Fibroblast of skin of back (primary cell): ENCODE measurements at places on chromosomes 5 and 9.

DNA sequence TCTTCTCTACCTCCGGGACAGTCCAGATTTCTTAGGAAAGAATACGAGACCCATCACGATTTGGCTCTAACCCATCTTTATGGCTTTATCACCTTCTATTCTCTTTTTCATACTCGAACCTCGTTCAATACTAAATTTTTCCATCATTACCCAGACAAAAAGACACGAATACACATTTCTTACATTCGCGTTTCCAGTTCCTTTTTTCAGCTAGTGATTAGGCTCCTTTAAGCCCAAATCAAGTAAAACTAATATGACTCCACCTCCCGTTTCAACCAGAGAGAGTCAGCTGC is 506 bp downstream of the ZBTB6 start:
- no peak for DNase-seq

- DNase-seq, result no peak
Observed at GRCh38 chr9:106500171-106500570, 362.8 kb upstream of the ZNF462 start.

GRCh38 chr5:156402387-156402921 is 75.5 kb downstream of the SGCD start:
- no peak for DNase-seq

- no peak for DNase-seq
Observed at GRCh38 chr5:90876366-90876765, 317.8 kb downstream of the ADGRV1 start.

DNA sequence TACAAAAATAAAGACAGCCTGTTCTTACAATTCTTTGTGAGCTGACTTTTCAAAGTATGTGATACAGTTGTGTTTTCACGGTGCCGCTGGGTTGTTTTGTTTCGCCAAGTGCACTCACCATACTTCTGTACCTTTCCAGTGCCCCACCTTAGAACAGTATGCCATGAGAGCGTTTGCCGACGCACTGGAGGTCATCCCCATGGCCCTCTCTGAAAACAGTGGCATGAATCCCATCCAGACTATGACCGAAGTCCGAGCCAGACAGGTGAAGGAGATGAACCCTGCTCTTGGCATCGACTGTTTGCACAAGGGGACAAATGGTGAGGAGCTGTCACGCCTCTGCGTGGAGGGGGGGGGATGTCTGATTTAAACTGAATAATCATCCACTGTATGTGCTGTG is 12.9 kb downstream of the CCT5 start:
- DNase-seq, result no peak

GRCh38 chr5:36887532-36887931 is 11.0 kb downstream of the NIPBL start:
- no peak for DNase-seq

- DNase-seq, result no peak
Observed at GRCh38 chr9:135908093-135908753, 877 bp upstream of the CAMSAP1 start.

DNA sequence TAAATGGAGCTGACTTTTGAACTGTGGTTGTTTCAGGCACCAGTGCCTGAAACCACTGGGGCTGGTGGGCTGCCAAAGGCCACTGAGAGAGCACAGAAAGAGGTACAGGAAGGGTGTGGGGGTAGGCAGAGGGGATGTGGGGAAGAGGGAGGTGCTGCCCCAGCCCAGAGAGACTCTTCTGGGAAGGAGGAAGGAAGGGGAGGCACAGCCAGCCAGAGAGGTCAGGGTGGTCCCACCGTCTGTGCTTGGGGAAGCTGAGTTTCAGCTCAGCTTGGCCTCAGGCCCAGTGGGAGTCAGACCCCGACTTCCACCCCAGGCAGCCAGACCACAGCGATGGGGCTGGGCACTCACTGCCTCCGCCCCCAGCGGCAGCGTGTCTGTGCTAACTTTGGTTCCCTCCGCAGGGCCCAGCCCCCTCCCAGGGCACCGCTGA is 8.6 kb upstream of the PHYKPL start:
- DNase-seq, result no peak

GRCh38 chr9:84436386-84437109 is 96.0 kb upstream of the SLC28A3 start:
- DNase-seq, result no peak

DNA sequence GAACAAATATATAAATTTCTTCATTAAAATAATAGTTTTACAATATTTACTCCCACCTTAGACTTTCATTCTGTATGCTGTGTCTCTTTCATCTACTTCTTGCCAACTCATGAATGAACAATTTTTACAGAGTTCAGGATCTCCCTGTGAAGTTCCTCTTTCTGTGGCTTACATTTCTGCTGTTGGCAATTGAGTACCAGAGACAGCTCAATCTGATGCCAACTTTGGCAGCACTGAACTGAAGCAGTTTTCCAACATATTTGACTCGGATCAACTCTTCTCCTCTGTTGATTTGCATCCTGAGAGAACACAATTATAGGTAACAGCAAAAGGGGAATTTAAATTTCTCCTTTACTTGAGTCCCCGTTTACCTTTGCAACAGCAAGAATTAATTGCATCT is 1262.2 kb downstream of the EFNA5 start:
- no peak for DNase-seq

GRCh38 chr5:143576711-143577484 is 173.4 kb upstream of the NR3C1 start:
- DNase-seq, result peak; percentile 77

DNA sequence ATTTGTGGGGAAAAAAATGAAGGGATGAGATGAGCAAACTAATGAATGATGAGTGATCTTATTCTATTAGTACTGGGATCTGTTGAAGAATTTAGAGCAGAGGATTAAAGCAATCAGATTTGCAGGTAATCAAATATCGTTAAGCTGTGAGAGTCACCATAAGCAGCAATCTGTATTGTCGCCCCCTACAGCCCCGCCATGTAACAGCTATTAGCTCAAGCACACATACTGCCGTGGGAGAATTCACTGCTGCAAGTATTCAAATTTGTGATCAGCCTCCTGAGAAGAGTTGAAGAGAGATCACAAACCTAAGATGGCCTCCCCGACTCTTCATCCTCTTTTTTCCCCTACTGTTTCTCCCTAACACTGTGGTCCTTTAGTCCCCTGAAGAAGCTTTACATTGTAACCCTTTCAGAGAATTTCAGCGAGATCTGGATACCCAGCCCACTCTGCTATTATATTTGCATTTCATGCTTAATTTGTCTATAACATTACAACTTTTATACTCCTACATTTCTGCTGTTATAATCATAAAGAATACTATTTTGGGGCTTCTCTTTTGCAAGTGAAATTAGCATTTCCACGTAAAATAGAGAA is 28.5 kb upstream of the PHF24 start:
- peak; percentile 25 for DNase-seq

- DNase-seq, result no peak
Observed at GRCh38 chr5:120805131-120805530, 341.0 kb downstream of the PRR16 start.

DNA sequence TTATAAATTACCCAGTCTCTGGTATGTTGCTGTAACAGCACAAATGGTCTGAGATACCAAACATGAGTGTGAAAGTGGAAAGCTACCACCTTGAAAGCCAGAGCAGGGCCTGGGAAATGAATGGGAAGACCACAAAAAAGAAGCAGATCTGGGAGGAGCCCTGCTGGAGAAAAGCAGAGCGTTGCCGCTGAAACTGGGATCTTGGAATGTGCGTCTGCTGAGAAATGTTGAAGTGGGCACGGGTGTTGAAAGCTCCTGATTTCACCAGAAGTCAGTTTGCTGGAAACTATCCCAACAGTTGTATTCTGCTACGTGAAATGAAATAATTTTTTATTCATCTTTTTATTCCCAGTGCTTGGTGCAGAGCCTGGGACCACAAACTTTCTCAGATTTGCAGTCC is 40.0 kb downstream of the NUDT12 start:
- peak; percentile 62 for DNase-seq

- peak; percentile 71 for DNase-seq
Observed at GRCh38 chr9:104075801-104076753, 18.0 kb upstream of the SMC2 start.

GRCh38 chr9:76161541-76161940 is 232.7 kb downstream of the RFK start:
- peak; percentile 92 for DNase-seq

- DNase-seq, result peak; percentile 40
Observed at GRCh38 chr5:109877670-109878045, 187.9 kb downstream of the MAN2A1 start.

DNA sequence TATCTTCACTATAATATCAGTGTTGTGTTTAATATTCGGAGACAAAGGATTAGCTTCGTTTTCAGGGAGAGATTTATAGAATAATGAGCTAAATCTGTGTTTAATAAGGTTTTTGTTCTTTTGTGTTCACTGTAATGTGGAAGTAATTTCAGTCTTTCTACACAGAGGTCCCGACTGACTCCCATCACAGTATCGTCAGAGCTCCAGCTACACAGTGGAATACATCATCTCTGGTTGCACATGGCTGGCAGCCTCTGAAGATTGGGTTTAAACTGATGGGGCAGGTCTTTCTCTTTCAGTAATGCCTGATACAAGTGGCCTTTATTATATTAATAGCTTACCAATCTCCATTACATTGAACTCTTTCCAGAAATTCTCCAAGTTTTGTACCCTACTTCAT is 736.7 kb upstream of the RIOK2 start:
- no peak for DNase-seq

DNA sequence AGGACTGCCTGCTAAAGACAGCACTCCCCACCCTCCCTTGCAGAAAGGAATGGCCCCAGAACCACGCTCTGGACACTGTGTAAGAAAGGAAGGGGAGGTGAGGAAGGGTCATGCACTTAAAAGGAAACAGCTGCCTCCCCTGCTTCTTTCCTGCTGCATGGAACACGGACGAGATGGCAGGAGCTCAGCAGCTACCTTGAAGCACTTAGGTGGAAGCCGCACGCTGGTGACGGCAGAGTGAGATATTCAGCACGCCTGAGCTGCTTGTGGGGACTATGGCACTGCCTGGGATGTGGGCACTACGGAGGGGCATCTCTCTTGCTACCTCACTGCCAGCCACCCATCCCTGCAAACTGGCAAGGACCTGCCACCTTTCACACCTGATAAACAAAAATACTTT is 101.5 kb downstream of the VAV2 start:
- no peak for DNase-seq

GRCh38 chr5:127942246-127943060 is 141.1 kb upstream of the SLC12A2 start:
- DNase-seq, result peak; percentile 51

DNA sequence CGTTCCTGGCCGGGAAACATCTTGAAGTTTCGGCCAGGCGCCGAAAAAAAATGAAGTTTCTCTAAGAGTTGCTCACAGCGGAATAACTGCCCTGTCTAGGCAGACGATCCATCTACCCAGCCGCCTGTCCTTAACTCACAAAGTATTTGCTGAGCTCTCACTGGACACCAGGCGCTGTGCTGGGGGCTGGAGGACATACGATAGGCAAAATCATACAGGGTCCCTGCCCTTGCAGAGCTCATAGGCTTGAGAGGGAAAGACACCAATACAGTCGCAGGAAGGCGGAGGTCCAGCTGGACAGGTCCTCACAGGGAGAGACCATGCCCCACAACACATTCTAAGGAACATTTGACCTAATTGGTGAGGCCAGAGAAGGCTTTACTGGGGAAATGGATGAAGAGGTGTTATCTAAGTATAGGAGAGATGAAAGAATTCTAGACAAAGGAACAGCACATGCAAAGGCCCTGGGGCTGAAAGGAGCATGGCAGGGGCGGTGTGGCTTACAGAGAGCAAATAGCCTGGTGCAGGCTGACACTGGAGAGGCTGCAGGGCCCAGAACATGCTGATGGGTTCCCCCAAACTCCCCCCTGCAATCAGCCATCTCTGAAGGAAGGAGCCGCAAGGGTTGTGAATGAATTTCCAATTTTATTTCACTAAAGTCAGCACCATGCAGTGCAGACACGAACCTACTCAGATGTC is 2.0 kb upstream of the MXD3 start:
- no peak for DNase-seq

GRCh38 chr5:154737667-154738320 is 17.4 kb upstream of the LARP1 start:
- no peak for DNase-seq

GRCh38 chr9:33628865-33629410 is 104.9 kb downstream of the ANKRD18B start:
- no peak for DNase-seq

- DNase-seq, result no peak
Observed at GRCh38 chr5:410911-411517, 32.0 kb upstream of the EXOC3 start.

- peak; percentile 53 for DNase-seq
Observed at GRCh38 chr5:113163328-113163727, 186.7 kb downstream of the DCP2 start.

- peak; percentile 94 for DNase-seq
Observed at GRCh38 chr5:72378639-72379289, 58.6 kb downstream of the PTCD2 start.

DNA sequence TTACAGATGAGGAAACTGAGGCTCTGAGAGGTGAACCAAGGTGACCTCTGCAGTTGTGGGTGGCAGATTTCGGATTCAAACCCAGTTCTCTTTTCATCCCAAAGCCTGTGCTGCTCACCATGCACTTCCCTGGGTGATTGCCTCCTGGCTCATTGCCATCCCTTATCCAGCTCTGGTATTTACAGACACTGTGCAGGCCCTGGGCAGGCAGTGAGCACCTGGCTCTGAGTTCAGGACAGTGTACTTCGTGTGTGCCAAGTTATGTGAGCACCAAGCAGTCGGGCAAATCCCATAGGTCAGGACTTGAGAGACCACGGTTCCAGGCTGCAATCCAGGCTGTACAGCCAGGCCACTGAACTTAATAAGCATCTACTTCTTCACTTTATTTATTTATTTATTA is 1.4 kb downstream of the LRSAM1 start:
- DNase-seq, result no peak

- no peak for DNase-seq
Observed at GRCh38 chr5:135546101-135546500, 10.3 kb upstream of the NEUROG1 start.

DNA sequence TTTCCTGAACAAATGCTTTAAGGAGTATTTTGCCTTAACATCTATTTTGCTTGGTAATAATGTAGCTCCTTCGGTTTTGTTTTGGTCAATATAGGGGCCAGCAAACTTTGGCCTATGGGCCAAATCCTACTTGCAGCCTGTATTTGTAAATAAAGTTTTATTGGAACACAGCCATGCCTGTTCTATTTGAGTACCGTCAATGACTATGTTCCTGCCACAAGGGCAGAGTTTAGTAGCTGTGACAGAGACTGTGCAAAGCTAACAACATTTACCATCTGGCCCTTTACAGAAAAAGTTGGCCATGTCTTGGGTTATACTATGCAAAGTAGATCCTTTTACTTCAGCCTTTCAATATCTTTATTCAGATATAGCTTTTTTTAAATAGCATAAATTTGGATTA is 113.4 kb downstream of the NR3C1 start:
- no peak for DNase-seq
